ENCODE measurements at places on chromosomes 6 and 20.

GRCh38 chr20:64203037-64203777, 39.0 kb downstream of the MYT1 start:
- no peak for DNase-seq

DNA sequence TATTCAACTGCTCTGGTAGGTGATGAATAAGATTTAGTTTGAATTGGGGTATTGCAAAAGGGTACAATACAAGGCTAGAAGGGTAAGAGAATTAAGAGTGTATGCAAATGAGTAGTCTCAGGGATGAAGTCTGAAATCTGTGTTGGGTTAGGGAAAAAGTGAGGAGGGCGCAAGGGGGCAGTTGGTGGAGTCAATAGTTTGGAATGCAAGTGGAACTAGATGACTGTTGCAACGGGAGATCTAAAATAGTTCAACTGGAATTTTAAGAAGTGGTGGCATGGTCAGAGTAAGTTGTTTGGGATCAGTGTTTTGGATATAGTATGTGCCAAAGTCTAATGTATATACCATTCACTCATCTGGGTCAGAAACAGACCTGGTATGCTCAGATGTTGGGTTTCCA, 329.6 kb downstream of the GJA1 start:
- no peak for DNase-seq

- DNase-seq = no peak
These were observed 98.7 kb downstream of the TRIM27 start for GRCh38 chr6:28824793-28825731.

DNA sequence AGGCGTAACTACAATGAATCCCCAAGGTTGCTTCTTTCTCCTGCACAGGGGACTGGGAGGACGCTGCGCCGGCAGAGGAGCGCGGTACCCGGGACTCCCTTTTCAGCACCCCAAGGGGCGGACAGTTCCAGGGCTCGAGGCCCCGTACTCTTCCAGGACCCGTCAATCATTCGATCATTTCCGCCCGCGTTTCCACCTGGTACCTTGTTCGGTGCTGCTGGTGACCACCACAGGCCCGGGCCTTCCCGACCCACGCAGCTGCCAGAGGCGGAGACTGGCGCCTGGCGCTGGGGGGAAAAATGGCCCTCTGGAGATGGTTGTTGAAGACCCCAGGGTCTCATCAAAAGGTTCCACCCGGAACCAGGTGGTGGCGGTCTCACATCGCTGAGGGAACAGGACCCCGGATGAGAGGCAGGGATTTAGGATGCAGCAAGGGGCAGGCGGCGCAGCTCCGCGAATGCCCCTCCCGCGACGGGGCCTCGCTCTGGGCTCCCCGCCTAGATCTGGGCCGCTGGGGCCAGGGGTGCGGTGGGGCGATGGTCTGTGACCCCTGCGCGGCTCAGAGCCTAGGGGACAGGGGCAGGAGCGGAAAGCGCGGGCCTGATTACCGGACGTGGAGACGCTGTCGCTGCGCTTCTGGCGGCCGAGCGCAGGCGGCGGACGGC, 744 bp downstream of the VSX1 start:
- DNase-seq = no peak

DNA sequence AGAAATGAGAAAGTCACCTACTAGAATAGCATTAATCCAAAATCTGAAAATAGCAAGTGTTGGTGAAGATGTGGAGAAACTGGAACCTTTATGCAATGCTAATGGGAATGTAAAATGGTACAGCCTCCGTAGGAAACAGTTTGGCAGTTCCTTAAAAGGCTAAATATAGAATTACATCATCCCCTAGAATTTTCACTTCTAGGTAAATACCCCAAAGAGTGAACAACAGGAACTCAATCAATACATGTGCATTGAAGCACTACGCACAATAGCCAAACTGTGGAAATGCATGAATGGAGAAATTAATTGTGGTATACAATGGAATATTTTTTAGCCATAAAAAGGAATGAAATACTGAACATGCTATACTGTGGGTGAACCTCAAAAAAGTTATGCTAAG, 982.0 kb upstream of the FLRT3 start:
- DNase-seq = no peak

DNA sequence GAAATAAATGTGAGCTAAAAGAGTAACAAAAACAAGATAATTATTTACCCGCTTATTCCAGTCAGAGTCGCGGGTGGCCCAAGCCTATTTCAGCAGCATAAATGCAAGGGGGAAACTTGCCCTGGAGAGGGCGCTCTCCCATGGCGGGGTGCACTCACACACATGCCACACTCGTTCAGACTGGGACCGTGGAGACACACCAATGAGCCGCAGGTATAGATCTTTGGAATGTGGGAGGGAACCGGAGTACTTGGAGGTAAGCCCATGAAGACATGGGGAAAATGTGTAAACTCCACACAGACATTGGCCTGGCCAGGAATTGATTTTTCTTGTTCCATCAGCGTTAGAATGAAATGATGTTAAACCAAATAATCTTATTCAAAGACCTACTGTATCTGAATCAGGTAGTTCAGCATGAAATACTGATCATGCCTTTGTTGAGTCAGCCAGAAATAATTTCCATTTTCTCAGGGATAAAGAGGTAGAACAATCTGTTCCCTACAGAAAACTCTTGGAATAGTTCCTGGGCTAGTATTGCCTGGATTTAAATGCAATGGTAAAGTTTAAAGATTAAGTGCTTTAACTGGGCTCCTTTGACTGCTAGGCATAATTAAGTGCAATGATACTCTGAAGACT, 191.5 kb downstream of the MCHR2 start:
- no peak for DNase-seq

GRCh38 chr6:44202972-44203750, 13.6 kb upstream of the MYMX start:
- DNase-seq = no peak

DNA sequence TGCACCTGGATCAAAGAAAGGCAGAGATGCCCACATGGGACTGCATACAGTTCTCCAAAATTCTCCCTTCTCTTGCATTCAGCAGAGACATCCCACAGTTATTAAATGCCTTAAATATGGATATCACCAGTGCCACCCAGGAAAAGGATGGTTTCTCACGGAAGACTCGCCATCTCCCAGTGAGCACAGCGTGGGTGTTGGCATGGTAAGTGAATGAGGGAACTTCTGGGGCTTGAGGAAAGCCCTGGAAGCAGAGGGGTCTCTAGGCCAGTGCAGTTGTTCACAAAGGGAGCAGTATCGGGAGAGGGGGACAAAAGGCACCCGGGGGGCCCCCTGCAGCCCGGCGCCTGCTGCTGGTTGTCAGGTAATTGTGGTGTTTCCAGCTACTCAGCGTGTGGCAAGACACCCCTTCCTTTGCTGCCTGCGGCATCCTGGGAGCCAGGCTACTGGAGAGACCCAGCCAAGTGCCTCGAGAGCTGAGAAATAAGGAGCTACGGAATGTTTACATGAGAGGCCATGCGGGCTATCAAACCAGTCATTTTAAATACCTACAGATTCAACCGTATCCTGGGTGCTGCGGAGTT, 125.4 kb downstream of the PXDC1 start:
- DNase-seq = no peak

DNA sequence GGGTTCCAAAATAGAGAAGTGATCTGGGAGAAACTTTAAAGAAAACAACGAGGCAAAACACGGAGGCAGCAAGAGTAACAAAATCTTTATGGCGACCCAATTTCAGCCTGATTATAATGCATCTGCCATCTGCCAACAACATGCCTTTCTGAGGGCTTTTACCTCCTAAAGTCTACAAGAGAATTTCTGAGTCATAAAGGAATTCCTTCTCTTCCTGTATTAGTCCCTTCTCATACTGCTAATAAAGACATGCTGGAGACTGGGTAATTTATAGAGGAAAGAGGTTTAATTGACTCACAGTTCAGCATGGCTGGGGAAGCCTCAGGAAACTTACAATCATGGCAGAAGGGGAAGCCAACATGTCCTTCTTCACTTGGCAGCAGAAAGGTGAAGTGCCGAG, 226.6 kb downstream of the HACE1 start:
- no peak for DNase-seq

GRCh38 chr20:17473659-17474058, 57.5 kb downstream of the BFSP1 start:
- DNase-seq = no peak

GRCh38 chr6:84731401-84731800, 33.0 kb downstream of the TBX18 start:
- no peak for DNase-seq

DNA sequence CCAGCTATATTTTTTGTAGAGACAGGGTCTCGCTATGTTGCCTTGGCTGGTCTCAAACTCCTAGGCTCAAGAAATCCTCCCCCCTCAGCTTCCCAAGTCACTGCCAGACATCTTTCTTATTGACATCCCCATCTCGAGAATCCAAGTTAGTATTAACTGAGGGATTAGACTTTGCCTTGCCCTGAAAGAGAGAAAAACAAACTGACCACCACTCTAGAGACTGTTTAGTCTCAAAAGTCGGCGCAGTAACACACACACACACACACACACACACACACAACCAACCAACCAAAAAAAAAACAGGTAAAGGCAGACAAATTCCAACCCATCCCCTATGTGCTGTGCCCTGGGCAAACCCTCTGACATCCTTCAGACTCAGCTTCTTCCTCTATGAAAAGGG, 27.2 kb upstream of the PNPLA1 start:
- no peak for DNase-seq

DNA sequence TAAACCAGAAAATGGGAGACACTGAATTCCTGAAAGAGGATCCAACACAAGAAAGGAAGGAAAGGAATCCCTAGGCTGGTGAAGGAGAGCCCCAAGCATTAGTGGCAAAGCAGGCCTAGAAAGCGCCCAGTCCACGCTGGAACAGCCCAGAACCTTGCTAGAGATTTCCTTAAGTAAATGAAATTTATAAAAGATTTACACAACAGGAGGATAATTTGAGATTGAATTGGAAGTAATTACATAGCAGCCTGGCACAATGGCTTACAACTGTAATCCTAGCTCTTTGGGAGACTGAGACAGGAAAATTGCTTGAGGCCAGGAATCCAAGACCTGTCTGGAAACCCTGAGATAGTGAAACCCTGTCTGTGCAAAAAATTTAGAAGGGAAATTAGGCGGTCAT, 26.8 kb upstream of the C20orf144 start:
- no peak for DNase-seq

- no peak for DNase-seq
These were observed 579.6 kb downstream of the COL12A1 start for GRCh38 chr6:74626288-74626687.

- no peak for DNase-seq
These were observed 113.5 kb upstream of the BTN3A2 start for GRCh38 chr6:26251354-26252076.

DNA sequence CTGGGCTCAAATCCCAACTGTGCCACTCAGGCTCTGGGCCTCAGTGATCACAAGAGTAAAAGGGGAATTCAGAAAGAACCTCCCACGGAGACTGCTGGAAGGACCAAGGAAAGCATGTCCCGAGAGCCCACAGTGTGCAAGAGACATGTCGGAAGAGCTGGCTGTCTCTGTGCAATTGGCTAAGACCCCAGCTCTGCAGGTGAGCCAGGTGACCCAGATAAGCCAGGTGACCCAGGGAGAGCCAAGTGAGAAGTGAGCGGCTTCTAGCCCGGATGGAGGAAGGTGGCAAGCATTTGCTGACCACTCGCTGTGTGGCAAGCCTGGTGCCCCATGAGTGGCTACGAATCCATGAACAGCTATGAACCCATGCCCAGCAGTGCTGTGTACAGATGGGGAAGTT, 59.1 kb downstream of the RIPOR3 start:
- no peak for DNase-seq

- no peak for DNase-seq
These were observed 216.8 kb upstream of the CITED2 start for GRCh38 chr6:139591075-139591865.

- DNase-seq = no peak
These were observed 36.8 kb upstream of the L3MBTL3 start for GRCh38 chr6:129981598-129981997.

DNA sequence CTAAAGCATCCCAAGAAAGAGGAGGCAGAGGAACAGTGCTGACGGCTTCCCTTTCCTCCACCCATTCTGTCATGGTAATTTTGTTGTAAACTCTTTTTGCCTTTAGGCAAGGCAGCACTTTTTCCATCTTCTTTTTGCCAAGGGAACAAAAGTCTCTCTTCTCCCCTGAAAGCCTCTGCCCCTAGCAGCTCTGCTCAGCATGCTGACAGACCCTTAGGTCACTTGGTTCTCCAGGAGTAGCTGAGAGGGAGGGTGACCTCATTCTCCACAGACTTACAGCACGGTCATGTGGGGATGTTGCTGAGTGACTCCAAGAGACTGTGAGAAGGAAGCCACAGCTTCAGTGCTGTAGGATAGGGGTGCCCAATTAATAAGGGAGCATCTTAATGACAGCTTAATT, 81.1 kb upstream of the RALGAPA2 start:
- no peak for DNase-seq

DNA sequence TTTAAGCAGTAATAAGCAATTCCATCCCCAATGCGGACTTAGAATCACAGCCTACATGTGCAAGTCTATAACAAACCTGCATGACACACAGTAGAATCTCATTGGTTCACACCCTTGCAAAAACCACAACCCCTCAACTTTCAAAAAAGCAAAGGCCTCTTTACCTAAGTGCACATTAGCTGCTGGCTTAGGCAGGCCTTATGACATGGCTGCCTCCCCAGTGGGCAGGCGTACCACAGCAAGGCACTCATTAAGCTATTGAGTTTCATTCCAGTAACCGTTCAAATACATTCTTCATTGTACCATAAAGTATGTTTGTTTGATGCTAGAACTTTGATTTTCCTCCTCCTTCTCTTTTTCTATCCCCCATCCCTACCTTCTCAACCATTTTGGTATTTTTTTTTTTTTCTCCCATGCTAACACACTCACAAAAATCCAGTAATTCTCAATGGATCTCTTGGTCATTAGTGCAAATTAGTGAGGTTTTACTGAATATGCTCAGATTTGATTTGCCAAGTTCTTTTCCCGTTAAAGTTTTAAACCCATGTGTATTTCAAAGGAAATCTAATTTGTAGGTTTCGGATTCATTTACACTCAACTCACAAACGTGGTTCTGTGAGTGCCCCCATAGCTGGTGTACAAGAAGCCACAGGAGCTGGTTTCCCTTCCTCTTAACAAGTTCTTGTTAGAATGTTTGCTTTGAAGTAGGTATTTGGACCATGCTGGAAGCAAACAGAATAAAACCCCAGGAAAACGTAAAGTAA, 460.4 kb upstream of the RUNX2 start:
- no peak for DNase-seq

GRCh38 chr6:136886091-136886490, 36.0 kb upstream of the SLC35D3 start:
- no peak for DNase-seq

Data from activated T-helper 1 cell treated with anti-CD3 and anti-CD28 coated beads, Interleukin-2, amount 50 U/mL, for 16 hours (primary cell).